ENCODE measurements at places on chromosomes 1 and 21.

DNA sequence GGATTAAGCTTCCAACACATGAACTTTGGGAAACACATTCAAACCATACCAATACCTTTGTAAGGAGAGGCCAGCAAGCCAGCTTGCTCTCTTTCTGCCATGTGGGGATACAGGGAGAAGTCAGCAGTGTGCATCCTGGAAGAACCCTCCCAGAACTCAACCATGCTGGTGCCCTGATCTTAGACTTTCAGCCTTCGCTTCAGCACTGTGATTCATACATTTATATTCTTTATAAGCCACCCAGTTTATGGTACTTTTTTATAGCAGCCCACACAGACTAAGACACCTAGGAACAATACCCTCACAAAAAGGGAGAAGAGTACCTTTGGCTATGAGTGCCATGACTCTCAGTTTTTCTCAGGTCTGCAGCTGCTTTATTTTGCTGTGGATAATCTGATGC is 35.9 kb downstream of the C1orf87 start:
- no peak for DNase-seq

DNA sequence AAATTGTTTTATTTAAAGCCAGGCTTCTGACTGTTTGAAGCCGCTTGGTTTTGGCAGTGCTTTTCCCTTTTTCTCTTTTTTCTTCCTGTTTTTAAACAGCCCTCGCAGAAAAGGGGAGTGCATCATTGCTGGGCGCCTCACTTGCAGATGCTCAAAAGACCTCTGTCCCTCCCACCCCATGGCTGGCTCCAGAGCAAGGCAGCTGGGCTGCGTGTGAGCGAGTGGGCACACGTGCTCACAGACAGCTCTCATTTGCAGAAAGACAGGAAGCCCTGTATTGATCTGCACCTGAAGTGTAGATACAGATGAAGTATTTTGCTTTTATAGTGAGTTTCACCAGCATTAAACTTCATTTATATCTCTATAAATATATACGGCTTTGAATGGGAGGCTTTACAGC is 8.8 kb downstream of the TNR start:
- no peak for DNase-seq

GRCh38 chr1:32234792-32235191 is 12.2 kb upstream of the FAM167B start:
- DNase-seq: no peak

- DNase-seq: no peak
Observed at GRCh38 chr1:214146523-214146922, 134.4 kb upstream of the SMYD2 start.

GRCh38 chr1:61220536-61220935 is 138.2 kb downstream of the NFIA start:
- no peak for DNase-seq

DNA sequence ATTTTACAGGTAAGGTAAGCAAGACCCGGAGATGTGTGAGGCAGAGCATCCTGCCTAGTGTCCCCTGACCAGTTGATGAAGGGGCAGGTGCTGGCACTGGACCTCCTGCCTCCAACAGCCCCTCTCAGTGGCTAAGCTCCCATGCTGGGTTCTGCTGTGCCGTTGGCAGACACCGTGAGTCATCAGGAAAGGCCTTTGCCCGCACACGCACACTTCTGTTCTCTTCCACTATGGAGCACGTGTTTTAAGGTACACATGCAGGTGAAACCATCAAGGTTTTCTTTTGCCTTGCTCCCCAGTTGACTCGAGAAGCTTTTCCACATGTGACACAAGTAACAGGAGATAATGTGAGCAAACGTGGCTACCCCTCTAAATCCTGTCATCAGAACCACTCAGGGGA is 207.9 kb downstream of the RRAGC start:
- DNase-seq: no peak

- DNase-seq: no peak
Observed at GRCh38 chr1:54848134-54848948, 38.7 kb downstream of the DHCR24 start.

DNA sequence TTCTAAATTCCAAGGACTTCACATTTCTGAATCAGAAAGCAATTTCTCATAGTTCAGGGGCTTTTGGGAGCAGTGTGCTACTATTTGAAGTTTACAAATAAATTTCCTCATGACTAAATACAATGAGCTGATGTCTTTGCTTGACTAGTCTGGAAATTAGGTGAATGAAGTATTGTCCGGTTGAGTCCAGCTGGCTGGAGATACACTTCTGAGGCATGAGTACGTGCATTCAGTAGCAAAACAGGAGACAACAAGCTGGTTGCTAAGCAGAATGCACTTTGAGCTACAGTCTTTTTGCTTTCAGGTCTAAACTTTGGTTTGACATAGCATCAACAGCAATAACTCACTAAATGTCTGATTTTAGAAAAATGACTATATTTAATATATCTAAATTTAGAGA is 27.1 kb downstream of the ZNHIT6 start:
- DNase-seq: no peak

DNA sequence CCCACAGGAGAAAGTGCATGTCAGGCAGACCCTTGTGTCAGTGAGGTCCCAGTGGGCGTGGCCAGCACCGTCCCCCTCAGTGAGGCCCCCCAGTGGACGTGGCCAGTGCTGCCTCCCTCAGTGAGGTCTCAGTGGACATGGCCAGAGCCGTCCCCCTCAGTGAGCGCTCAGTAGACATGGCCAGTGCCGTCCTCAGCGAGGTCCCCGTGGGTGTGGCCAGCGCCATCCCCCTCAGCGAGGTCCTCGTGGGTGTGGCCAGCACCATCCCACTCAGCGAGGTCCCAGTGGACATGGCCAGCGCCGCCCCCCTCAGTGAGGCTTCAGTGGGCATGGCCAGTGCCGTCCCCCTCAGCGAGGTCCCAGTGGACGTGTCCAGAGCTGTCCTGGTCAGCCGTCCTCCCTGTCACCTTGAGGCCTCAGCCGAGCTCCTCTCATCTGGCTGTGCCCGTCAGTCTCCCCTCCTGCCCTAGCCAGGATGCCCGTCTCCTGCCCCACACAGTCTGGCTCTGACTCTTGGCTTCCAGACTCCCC is 35.5 kb downstream of the PDE9A start:
- DNase-seq: no peak
